ENCODE measurements at places on chromosomes 1 and 21. TPM values are rescaled to one million over a fixed set of nuclear protein-coding genes. Genes with fewer than 3 reads are reported as not detected.

PCAT6 gene
- 1.1 TPM for total RNA-seq

TFF2 gene
- not detected for total RNA-seq

FMO1 gene
- not detected for total RNA-seq

FMO4 gene
- total RNA-seq: 0.97 TPM

LIN28A gene
- not detected for total RNA-seq

FMOD gene
- 0.76 TPM for total RNA-seq

ZBTB8B gene
- total RNA-seq: under 0.01 TPM

NTMT2 gene
- total RNA-seq: not detected

KPRP gene
- total RNA-seq: not detected

TMEM50B gene
- 34.4 TPM for total RNA-seq

VCAM1 gene
- 14.3 TPM for total RNA-seq

GGPS1 gene
- total RNA-seq: 18.1 TPM

SH2D5 gene
- total RNA-seq: 0.46 TPM

C1orf21 gene
- 7.9 TPM for total RNA-seq

DMBX1 gene
- not detected for total RNA-seq

TAS1R1 gene
- total RNA-seq: not detected

S100A5 gene
- total RNA-seq: not detected

PRRX1 gene
- 0.32 TPM for total RNA-seq

All from epithelial cell of umbilical artery (primary cell).